Smooth muscle cell of the pulmonary artery (primary cell): ENCODE measurements at places on chromosomes 5 and 9. TPM values are rescaled to one million over a fixed set of nuclear protein-coding genes. Genes with fewer than 3 reads are reported as not detected.

Gene MBLAC2
- total RNA-seq = 5.1 and 5.5 TPM in 2 replicates

Gene FCN1
- not detected in 2 replicates for total RNA-seq

Gene SPAAR
- total RNA-seq = 0.13 and 0.26 TPM in 2 replicates

Gene SLC1A3
- total RNA-seq = 0.46 and 20.0 TPM in 2 replicates

Gene C9orf50
- total RNA-seq = 0.26 and 0.33 TPM in 2 replicates

Gene IFNB1
- total RNA-seq = not detected in 2 replicates

Gene YTHDC2
- total RNA-seq = 22.1 and 28.7 TPM in 2 replicates

Gene GFI1B
- not detected in 2 replicates for total RNA-seq

Gene OR2K2
- total RNA-seq = not detected in 2 replicates

Gene MED10
- 8.7 TPM in 2 replicates for total RNA-seq

Gene UAP1L1
- 20.3 and 38.3 TPM in 2 replicates for total RNA-seq

Gene FAM114A2
- 37.3 and 39.9 TPM in 2 replicates for total RNA-seq

Gene FGD3
- total RNA-seq = not detected in 2 replicates
